Cerebellar cortex (tissue), 1 donor: ENCODE measurements at places on chromosomes 3 and 15.

DNA sequence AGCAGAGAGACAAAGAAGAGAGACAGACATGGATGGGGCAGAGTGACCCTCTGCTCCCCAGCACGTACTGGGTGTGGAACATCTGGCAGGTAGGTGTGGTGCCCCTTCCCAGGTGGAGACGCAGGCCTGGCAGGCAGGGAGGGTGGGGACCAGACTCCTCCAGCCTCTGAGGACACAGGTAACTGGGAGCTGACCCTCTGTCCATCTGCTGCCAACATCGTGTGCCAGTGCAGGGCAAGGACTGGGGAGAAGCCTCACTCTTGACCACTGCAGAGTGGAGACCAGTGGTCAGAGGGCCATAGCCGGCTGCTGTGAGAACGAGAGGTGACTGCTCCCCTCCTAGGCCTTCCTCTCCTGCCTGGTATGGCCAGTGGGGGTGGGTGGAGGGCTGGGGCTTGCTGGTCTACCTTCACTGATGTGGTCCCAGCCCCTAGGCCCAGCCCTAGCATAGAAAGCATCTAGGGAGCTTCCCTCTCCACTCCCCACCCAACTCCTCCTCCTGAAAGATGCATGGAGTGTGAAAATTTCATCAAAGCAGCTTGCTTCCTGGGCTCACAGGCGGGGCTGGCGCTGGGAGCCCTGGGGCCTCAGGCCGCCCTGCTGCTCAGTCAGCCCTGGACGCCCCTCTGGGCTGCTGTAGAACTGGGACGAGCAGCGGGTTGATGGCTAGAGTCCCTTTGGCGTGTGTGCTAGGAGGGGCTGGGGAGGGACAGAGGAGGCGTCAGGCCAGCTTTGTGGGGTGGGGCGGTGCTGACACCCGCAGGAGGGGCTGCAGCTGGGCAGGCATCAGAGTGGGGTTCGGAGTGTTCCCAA is 90.3 kb downstream of the PLXNA1 start:
- no peak for DNase-seq

DNA sequence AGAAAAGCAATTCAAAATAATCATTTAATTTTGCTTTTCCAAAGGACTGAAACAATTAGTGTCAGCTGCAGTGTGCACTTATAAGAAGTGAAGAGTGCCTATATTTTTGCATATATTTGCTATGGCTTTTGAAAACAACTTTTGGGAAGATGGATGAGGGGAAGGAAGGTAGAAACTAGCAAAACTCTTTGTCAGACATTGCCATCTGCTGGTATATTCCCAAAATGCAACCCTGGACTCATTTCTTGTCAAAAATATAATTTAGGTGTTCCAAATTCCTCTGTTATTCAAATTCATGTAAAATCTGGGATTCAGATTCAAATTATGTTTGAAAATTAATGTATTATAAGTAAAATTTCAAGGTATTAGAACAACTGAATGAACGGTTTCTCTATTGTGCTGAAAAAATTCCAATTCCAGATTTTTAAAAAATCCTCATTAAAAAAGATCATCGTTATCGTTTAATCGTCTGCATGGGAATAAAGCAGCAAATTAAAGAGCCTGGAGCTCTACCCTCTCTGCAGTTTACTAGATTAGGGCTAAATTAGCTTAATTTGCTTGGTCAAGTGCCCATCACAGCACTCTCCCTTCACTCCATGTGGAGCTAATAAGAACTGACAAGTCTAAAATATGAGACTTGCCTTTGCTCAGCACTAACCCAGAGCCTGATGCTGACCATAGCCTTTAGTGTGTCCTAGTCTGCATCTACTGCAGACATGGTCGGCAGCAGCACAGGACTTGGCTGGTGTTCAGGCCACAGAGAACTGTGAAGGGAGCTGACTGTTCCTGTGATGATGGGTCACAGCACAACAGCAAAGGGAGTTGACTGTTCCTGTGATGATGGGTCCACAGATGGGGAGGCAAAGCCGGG is 67.9 kb upstream of the MITF start:
- DNase-seq: peak; percentile 87

GRCh38 chr15:82774496-82774895 is 31.4 kb downstream of the FSD2 start:
- no peak for DNase-seq

DNA sequence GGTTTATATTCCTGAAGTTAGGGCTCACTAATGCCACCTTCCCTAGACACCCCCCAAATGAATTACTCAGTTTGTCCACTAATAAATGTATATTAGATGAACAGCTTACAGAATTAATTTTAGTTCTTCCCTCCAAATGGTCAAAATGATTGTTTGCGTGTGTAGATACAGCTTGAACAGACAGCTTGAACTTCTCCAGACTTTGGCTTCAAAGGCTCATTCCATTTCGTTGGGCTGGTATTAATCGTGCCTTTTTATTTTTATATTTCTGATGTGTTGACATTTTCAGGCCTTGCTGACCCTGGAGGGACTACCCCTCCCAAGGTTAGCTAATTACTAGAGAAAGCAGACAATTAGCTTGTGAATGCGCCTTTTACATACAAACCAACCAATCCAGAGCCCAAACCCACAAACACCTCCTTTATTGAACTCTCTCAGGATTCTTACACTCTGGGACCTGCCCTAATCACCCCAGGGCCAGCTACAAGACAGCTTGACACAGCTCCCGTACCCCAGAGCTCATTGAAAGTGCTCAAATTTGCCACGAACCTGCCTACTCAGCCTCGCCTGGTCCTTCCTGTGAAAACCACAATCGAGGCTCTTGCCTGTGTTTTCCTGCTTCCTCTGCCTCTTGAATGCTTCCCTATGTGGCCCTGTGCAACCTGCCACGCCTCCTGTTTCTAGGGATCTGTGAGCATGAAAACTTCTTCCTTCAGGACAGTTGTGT is 40.3 kb downstream of the RPL22L1 start:
- DNase-seq: no peak

- DNase-seq: no peak
Measured at GRCh38 chr15:61173899-61174689, 55.0 kb downstream of the RORA start.
